ENCODE measurements at places on chromosomes 5 and 9.

DNA sequence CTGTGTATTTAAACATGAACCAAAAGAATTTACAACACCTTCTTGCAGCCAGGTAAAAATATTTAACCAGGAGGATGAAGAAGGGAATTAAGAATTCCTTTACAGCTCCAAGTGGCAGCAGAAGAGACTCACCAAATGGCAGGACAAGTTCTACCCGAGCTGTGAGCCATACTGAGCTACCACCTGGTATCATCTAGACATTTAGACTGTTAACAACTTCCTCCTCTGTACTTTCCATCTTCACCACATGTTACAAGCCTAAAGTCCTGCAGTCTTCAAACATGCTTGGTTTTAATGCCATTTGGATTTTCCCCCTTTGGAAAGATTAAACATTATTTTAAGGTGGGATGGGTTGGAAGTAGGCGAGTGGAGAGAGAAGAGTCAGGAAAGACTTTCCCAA is 190.2 kb downstream of the TRPM6 start:
- DNase-seq = no peak

DNA sequence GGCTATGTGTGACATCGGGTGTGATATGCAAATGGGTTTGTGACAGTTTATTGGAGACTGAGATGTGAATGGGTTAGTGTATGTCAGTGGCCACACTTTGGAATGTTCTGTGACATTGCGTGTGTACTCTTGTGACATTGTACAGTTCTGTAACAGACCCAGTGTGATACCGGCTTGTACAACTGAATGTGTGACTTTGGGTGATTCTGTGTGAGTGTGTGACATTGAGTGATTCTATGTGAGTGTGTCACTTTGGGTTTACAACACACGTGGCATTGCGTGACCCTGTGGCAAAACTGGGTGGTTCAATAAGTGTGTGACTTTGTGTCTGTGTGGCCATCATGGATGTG is 38.2 kb downstream of the CXXC5 start:
- DNase-seq = no peak

DNA sequence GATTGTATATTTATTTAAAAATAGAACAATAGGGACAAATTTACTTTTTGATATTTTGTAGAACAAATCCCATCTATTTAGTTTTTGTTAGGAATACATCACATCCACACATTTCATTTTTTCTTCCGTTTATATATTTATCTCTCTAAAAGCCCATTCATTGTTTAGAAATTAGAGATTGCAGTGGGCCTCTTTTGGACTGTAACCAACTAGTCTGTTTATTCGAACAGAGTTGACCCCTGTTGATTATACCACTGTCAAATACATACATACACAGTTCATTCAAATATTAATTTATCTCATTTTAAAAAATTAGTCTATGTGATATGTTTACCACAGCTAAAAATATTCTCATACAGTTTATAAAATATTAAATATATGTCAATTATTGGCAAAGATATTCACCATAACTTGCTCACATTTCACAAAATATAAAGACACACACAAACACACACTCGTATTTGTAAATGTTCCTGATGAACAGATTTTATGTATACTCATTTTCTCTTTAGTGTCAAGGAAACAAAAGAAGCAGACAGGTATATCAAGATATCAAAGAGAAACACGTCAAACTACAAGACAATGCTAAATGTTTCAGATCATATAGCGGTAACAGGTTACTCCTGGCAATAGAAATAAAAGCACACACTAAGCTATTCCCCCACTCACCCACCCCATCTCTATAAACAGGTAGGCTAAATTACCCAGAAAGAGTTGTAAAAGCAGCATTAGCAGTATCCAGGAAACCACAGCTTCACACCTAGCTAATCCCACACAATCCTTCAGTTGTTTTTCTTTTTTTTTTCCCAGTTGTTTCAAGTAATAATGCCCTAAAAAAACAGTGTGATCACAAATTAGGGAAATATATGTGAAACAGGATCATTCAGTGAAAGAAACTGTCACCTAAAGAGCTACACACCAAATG is 283.9 kb downstream of the ADAMTS6 start:
- no peak for DNase-seq

DNA sequence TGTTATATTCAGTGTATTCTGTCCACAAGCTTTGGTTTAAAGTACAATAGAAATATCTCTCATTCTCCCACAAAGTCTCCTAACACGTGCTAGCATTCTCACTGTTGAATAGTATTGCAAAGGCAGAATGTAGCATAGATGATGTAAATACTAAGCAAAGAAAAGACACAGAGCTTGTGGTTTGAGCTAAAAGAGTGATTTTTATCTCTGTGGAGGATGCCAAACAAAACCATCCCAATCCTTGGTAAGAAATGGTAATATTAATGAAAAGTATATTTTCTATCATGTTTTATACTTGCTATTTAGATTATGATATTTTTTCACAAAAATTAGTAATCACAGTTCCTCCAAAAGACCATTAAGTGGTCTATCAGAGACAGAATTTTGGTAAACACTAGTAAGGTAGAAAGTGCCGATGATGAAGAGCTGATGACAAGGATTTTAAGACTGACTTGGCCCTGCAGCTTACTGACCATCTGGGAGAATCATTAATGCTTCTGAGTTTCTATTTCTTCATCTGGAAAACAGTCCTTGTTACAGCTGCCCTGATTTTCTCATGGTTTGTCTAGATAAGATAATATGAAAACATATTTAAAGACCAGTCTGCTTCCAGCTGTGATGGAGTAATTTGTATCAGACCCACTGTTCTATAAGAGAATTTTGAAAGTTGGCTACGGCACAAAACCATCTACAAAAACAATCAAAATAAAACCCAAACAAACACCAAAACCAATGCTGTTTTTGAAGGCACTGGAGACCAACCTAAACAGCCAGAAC is 510.2 kb downstream of the SPATA31D1 start:
- DNase-seq = no peak

DNA sequence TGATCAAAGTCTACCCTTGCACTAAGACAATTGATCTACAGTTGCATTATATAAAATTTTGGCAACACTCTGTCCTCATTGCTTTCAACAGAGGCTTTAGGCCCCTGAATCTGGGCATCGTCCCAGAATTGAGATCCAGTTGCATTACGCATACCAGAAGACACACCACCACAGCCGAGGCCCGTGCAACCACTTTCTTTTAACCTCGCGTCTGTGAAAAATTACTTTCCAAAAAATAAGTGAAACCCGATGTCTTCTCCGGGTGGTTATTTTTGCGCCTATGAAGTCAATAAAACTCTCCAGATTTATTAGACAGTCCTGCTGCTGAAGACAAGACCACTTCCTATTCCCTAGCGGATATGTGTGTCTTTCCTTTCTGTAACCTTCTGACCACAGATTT is 52.1 kb upstream of the NFIB start:
- DNase-seq = peak; percentile 65

GRCh38 chr5:93141969-93142368 is 439.1 kb downstream of the NR2F1-AS1 start:
- DNase-seq = no peak

DNA sequence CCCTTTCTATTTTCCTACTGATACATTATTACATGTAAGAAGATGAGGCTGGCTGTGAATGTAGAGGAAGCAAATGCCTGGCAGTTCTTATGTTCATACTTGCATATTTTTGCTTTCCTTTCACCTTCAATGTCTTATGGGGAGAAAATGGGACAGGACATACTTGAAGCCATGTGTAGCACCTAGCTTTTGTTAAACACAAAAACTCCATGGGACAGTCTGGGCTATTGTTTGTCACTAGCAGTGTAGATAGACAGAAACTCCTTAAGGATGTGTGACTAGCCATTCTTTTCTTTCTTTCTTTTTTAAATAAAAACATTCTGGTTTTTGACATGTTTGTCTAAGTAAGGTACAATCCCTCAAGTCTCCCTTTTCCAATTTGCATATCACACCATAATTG is 122.7 kb downstream of the ARL15 start:
- no peak for DNase-seq

DNA sequence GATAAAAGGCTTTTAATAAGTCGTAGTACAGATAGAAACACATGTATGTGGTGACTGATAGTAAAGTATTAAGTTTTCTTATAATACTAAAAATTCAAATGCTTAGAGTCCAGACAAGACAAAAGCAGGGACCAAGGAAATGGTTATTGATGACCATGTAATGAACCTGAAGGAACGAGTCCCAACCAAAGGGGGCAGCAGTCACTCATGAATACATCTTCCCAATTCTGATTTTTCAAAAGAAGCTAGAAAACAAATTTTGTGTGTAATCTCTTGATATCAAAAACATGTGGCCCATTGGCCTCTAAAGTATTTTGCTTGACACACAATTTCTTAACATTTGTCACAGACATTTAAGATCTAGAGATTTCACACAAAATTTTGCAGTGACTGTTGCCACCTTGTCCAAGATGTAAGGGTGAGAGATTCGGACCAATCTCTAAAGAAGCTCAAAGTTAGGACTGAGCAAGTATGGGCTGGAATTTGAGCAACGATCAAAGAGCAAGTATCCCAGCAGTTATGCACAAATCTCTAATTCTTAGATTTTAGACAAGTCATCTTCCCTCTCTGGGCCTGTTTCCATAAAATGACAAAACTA is 66.8 kb downstream of the ARL15 start:
- no peak for DNase-seq

GRCh38 chr5:150188146-150188842 is 1.6 kb upstream of the SLC6A7 start:
- no peak for DNase-seq

GRCh38 chr9:84121991-84122523 is 141.5 kb downstream of the RMI1 start:
- peak; percentile 60 for DNase-seq

GRCh38 chr5:19739671-19740070 is 248.3 kb downstream of the CDH18 start:
- peak; percentile 23 for DNase-seq

DNA sequence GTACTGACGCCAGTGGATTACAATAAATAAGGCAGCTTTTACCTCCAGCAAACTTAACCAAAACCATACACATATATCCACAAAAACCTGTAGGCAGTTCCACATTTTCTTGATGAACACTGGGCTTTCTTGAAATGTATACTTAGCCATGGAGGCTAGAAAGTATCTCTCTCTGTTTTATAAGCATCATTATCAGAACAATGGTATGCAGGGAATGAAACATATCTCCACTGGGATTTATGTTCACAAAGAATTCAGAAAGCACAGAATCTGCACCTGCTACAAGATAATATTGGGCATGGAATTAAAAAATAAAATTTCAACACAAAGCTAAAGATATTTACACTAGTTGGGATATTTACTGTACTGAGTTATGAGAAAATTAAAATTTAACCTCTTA is 126.1 kb upstream of the RASA1 start:
- DNase-seq = no peak

DNA sequence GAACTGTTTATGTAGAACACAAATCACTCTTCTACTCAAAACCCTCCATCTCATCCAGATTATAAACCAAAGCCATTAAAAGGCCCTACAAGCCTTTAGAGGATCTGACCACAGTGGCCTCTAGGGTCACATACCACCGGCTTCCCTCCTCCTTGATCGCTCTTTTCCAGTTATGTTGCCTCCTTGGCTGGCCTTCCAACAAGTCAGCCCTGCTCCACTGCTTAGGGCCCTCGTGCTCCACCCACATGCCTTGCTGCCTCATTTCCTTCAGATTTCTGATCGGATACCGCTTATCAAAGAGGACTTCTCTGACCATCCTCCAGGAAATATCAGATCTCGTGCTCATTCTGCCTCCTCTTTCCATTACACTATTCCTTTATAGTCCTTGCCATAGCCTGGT is 139.4 kb upstream of the RAI14 start:
- no peak for DNase-seq

GRCh38 chr5:176787676-176788075 is 22.7 kb upstream of the UNC5A start:
- DNase-seq = no peak

DNA sequence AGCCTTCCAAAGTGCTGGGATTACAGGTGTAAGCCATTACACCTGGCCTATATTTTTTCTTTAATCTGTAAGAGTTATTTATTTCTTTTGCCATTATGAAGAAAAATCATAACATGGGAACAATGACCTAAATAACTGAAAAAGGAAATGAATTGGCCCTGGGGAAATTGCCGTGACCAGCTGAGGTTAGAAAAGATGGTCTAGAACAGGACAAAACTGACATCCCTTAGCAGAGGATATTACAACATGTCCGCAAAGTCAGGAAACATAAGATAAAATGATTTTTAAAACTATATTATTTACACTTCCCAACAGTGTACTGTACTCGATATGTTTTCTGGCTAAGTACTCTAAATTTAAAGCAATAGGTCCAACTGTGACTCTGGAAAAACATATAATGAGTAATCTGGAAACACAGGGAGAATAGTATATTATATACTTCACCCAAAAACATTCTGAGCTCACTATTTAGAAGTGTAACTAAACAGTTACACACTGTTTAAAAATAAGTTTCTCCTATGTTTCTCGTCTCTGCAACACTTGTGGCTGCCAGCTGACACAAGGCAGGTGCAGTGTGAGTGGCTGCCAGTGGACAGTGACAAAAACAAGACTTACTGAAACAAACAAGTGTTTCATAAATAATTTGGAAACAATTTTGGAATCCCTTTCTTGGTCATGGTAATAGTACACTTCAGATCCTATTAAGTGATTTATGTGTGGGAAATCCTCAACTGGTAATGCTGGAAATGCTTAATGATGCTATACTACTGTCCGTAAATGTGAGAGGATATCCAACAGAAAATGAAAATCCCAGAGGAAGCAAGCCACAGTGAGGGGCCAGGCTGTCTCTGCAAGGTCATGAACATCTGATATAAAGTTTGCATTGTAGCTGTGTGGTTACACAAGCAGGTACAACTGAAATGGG is 69.1 kb downstream of the C9orf85 start:
- no peak for DNase-seq

GRCh38 chr9:120839146-120839545 is 3.6 kb downstream of the PSMD5 start:
- no peak for DNase-seq

DNA sequence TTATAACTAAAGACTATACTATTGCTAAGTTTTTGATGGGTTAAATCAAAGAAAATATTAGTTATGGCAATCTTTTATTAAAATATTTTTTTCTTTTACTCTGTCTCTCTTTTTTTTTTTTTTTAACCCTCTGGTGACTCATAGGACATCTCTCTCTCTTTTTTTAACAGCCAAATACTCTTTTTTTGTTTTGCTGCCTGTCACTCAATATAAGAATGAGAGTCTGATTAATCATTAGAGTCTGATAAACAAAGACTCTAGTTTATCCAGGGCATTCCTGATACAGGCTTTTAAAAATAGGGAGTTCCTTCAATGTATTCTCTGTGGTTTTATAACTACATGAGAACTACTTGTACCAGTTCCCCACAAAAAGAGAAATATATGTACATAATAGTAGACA is 77.3 kb downstream of the SLC38A9 start:
- no peak for DNase-seq

GRCh38 chr9:16445141-16445920 is 425.1 kb downstream of the BNC2 start:
- no peak for DNase-seq

GRCh38 chr5:143023411-143024096 is 253.4 kb downstream of the ARHGAP26 start:
- DNase-seq = no peak

- DNase-seq = no peak
Measured at GRCh38 chr5:107743373-107744000, 72.8 kb upstream of the EFNA5 start.

Measured in urinary bladder (tissue), 4 donors.